ENCODE measurements at places on chromosomes 3 and 15.

DNA sequence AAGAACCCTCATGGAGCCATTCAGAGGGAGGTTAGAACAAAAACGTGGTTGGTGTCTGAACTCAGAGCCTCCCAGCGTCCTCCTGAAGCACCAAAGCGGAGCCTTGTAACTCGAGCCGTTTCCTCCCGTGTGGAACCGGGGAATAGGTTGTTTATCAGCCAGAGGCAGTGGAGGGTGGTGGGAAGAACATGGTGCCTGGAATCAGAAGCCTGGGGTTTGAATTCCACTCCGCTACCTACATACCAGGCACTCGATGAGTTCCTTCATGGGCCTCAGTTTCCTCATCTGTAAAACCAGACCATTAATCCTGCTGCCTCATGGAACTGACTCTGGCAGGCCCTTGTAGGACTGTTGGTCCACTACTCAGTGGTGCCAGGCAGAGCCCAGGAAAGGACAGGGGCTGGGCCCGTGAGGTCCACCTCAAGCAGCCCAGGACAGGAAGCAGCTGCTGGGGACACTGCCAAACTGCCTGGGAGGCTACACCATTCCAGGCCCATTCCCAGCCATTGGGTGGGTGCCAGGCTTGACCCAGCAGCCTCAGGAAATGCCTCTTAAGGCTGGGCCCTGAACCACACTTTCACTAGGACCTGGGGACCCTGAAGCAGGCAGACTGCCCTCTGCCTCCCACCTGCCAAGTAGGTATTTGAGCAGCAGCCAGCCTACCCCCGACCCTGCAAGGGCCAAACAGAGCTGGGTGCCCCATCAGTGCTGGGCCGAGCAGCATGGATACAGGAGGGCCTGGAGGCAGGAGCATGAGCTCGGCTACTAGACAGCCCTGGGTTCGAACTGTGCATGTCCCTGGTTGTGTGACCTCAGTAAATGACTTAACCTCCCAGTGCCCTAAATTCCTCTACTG lies 33.4 kb downstream of the PRKCD start:
- peak; percentile 72 for DNase-seq

DNA sequence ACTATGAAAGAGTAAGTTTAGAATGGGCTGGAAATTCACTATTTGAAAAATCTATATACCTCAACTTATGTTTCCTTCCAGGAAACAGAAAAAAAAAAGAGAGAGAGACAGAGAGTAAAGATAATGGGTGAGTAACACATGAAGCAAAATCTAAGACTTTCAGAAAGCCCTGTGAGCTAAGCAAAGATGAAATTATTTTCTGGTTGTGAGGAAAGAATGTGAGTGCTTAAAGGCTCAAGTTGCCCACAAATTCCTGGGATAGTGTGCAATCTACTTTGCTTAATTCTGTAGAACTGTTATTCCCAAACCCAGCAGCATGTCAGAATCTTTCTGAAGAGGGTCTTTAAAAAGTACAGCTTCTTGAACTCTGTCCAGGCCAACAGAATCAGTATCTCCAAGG lies 337.7 kb upstream of the AGTR1 start:
- DNase-seq: peak; percentile 71

- peak; percentile 8 for DNase-seq
Measured at GRCh38 chr3:18393906-18394305, 31.2 kb downstream of the SATB1 start.

GRCh38 chr3:192487033-192487432 lies 240.3 kb downstream of the FGF12 start:
- no peak for DNase-seq

DNA sequence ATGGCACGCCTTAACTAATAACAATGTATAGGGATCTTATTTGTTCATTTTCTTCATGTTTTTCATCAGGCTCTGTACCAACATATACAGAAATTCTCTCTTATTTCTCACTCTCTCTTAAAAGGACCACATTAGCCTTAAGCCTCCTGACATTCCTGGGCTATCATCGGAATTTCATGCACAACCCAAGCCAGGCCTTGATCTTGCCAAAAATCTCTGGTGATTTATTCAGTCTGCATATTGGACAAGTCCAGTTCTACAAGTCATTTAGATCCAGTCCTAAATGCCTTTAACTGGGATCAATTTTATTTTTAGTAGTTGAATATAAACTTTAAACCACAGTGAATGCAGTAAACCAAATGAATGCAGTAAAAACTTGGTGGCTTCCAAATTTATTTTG lies 385.4 kb downstream of the MECOM start:
- DNase-seq: no peak

Data from choroid plexus epithelial cell (primary cell).